ENCODE measurements at places on chromosomes 16 and 17.

DNA sequence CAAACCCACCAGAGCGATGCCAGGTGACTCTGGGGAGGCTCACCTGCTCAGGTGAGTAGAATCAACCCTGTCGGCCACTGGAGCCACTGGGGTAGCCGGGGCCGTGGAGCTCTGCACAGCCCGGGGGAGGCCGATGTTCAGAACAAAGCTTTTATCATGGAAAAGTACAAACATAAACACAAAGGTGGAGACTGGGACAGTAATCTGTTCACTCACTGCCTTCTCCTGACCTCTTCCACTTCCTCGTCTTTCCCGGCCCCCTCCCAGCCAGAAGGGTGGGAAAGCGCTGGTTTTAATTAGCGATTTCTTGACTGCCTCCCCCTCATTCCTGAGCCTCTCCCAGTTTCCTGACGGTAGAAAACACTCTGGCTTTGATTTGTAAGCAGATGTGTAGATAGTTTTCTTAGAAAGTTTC, 9.8 kb upstream of the TEX19 start:
- no peak for DNase-seq

DNA sequence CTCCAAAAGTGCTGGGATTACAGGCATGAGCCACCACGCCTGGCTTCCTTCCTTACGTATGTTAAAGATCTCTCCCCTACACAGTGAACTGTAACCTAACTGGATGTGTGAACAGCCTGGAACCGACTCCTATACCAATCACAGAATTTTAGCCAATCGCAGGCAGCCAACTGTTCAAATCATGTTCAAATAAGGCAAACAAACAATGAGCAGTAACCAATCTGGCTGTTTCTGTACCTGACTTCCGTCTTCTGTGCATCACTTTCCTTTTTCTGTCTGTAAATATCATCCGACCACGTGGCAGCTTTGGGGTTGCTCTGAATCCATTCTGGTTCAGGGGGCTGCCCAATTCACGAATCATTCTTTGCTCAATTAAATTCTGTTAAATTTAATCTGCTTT, 27.5 kb downstream of the TEKT5 start:
- no peak for DNase-seq

DNA sequence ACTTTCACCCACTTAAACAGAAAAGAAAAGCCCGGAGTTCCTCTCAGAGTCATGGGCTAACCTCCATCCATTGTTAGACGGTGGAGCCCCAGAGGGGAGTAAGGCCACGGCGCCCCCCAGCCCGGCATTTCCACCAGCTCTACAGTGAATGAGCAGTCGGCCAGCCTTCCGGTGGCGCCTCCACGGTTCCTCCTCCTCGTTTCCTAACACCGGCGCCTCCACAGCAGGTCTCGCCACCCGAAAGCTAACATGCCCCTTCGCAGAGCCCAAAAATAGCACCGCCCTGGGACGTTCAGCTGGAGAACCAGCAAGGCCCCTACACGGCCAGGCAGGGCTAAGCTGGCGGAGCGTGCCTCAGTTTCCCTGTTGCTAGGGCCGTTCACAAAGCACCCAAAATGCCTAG, 858 bp downstream of the MMD start:
- DNase-seq: peak; percentile 71

- no peak for DNase-seq
These were observed 69.0 kb downstream of the ANKFN1 start for GRCh38 chr17:56222255-56222654.

DNA sequence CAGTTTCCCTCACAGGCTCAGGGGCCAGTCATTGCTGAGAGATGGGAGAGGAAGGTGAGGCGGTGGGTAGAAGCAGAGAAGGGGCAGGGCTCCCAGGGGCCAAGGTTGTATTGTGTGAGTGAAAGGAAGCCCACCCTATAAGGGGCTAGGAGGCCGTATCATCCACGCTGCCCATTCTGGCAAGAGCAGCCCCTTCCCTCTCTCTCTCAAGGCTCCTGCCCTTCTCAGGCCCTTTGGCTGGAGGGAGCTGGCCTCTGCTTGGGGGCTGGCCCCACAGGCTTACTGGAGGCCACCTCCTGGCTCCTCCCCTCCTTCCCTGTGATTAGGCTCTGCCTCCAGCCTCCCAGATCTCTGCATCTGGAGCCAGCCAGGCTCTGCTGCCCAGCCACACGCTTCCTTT, 7.6 kb downstream of the TBKBP1 start:
- DNase-seq: no peak

- no peak for DNase-seq
These were observed 19.3 kb downstream of the SPECC1 start for GRCh38 chr17:20028443-20028842.

GRCh38 chr16:83145297-83145696, 518.5 kb downstream of the CDH13 start:
- DNase-seq: no peak

DNA sequence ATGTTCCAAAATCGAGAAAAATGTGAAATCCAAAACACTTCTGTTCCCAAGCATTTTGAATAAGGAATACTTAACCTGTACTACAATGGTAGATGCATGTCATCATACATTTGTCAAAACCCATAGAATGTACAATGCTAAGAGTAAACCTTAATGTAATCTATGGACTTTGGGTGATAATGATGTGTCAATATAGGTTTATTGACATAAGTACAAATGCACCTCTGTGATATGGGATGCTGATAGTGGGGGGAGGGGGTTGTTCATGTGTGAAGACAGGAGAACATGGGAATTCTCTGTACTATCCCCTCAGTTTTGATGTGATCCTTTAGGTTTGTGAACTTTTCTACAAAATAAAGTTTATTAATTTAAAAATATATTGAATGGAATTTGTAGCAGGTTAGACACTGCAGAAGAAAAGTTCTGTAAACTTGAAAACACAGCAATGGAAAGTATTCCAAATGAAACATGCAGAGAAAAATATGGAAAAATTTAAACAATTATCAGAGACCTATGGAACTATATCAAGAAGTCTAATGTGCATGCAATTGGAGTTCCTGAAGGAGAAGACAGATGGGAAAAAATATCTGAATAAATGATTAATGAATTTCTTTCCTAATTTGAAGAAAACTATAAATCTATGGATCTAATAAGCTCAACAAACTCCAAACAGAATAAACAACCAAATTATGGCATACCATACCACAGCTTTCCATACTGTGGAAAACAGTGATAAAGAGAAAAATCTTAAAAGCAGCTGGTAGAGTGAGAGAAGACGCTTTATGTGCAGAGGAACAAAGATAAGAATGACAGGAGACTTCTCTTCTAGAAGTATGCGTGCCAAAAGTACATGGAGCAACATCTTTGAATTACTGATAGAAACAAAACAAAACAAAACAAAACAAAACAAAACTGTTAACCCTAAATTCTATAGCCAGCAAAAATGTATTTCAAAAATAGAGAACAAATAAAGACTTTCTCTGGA, 34.7 kb upstream of the MSI2 start:
- no peak for DNase-seq

DNA sequence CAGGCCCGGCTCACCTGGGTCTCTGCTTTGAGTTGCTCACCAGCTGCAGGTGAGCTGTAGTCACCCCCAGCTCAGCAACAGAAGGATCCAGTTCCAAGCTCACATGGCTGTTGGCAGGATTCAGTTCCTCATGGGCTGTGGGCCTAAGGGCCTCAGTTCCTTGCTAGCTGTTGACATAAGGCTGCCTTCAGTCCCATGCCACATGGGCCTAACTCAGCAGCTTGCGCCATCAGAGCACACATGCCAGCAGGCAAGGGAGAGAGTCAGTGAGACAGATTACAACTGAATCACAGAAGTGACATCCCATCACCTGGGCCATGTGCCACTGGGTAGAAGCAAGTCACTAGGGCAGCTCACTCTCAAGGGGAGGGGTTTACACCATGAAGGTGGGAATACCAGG, 24.7 kb downstream of the PSMD7 start:
- DNase-seq: no peak

- DNase-seq: no peak
These were observed 150.8 kb downstream of the SOX9 start for GRCh38 chr17:72271603-72272002.

- no peak for DNase-seq
These were observed 1483.7 kb upstream of the GOT2 start for GRCh38 chr16:60217787-60218186.

DNA sequence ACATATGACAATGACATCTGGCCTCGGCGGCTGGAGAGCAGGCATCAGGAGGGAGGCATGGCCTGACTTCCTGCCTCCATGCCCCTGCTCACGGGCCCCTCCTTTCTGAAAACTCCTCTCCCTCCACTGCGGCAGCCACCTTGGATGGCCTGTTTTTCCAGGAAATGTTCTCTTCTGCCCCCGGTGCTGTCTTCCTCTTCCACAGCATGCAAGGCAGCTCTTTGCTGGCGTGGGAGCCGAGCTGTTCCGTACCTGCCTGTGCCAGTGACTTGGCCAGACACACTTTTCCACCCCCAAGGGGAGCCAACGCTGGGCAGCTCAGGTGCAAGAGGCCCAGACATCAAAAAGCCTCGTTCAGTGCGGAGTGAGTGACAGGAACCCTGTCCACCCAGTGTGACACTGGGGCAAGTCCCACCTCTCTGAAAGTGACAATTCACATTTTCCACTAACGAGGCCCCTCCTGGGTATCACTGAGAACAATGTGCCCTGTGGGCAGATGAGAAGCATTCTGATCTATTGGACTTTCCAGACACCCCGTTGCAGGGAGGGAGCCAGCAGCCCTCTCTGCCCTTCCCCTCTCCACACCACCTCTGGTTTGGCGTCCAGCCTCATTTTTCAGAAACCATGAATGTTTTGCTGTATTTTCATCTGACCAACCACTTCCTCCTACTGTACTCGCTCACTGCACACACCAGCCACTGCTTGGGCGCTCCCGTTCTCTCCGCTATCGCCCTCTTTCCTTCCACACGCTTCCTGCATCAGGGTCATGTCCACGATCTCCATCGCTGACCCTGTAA, 31.2 kb downstream of the NSMCE1 start:
- peak; percentile 65 for DNase-seq

GRCh38 chr17:58096892-58097291, 13.7 kb downstream of the DYNLL2 start:
- DNase-seq: no peak

DNA sequence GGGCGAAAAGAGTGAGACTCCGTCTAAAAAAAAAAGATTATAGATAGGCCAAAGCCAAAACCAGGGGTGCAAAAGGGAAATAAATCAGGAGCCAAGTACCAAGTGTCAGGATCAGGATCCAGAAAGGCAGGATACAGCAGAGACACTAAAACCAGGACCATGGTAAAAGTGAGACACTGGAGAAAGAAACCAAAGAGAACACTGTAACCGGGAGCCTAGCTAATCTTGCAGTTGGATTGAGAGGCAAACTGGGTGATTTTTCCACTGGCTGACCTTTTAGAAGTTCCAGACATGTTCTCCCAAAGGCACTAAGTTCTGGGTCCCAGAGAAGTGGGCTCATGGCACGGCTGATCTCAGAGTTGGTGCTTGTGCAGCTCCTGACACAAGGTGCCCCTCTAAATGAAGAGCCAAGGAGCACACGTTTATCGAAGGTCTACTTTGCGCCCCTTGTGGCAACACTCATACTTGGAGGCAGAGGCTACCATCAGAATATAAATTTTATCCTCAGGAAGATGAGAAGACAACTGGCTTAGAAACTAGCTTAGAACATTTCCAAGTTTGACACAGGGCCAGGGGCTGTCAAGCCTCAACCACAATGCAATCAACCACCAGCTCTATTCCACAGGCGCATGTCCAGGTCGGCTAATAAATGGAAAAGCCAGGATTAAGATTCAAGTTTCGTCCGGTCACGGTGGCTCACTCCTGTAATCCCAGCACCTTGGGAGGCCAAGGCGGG, 27.5 kb upstream of the HELZ start:
- no peak for DNase-seq

DNA sequence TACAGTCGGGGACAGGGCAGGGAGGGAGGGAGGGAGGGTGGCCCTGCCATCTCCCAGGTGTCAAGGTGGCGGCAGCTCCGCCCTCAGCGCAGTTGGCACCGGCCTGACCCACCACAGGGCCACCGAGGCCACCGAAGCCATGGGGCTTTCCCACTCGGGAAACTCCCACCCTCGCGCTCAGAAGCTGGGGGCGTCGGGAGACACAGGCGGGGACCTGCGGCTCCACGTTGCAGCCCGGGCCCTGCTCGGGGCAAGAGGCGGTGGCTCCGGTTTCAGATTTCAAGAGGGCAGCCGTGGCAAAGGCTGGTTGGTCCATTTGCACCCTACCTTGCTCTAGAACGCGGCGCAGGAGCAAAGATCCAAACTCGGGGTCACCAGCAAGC, 544 bp downstream of the CYB561 start:
- DNase-seq: no peak

DNA sequence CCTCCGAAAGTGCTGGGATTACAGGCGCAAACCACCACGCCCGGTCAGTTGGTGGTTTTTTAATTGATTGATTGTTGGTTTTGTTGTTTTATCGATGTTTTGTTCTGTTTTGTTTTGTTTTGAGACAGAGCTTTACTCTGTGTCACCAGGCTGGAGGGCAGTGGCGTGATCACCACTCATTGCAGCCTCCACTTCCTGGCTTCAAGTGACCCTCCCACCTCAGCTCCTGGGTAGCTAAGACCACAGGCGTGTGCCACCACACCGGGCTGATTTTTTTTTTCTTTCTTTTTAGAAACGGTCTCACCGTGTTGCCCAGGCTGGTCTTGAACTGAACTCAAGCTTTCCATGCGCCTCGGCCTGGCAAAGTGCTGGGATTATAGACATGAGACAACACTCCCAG, 12.4 kb downstream of the FAM234A start:
- no peak for DNase-seq

DNA sequence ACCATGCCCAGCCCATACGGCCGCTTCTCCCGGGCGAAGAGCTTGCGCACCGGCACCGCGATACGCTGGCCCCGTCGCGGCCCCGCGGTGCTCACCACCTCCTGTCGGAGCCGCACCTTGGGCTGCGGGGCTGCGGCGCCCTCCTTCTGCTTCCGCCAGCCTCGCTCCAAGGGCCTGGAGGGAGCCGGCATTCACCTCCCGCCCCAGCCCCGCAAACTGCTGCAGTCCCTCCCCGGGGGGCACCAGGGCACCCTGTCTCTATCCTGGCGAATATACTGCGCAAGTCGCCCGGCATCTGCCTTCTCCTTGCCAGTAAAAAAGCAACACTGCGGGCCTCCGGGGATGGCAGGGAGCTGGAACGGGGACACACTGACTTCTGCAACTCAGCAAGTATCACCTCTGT, 8.3 kb downstream of the SNRNP25 start:
- peak; percentile 56 for DNase-seq

DNA sequence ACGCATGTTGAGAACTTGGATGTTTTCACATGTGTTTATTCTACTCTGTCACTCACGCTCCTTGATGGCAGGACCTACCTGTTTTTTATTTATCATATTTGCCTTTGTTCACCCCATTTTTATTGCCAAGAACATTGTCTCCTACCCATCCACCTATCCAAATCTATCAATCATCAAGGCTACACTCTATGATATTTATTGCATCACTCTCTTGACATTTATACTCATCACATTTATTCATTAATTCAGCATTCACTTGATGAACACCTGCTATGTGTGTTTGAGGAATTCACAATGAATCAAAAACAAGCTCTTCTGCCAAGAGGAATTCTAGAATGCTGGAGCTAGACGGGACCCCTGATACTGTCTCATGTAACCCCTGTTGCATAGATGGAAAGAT, 94.5 kb upstream of the ZNF469 start:
- DNase-seq: no peak

Measured in sciatic nerve (tissue), 2 donors.